Mesothelial cell of epicardium (in vitro differentiated cells): ENCODE measurements at places on chromosomes 1 and 21.

DNA sequence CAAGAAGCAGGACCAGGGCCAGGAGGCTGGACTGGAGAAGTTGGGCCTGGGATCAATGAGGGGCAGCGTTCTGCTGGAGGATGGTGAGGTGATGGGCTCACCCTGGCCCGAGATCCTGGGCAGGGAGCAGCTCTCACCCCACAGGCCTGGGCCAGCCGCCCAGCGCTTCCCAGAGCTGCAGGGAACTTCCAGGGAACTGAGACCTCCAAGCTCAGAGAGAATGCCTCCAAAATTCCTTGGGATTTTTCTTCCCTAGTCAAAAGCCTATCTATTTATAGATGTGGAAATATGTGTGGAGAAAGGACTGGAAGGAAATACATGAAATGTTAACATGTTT, 121.2 kb downstream of the SPSB1 start:
- peak overlapping the region; percentile 84 for H3K27ac ChIP-seq
- H3K4me3 ChIP-seq: no peak overlapping the region
- DNase-seq: no peak

- peak overlapping the region; percentile 84 for H3K4me3 ChIP-seq
- peaks cover 37% of the 10 kb centered on the region for H3K4me1 ChIP-seq
- H3K27me3 ChIP-seq: peaks cover 4% of the 10 kb centered on the region
- H3K27ac ChIP-seq: peak overlapping the region; percentile 62
- H3K36me3 ChIP-seq: peaks cover 3% of the 10 kb centered on the region
Measured at GRCh38 chr1:227315629-227316346, 2.5 kb downstream of the CDC42BPA start.

DNA sequence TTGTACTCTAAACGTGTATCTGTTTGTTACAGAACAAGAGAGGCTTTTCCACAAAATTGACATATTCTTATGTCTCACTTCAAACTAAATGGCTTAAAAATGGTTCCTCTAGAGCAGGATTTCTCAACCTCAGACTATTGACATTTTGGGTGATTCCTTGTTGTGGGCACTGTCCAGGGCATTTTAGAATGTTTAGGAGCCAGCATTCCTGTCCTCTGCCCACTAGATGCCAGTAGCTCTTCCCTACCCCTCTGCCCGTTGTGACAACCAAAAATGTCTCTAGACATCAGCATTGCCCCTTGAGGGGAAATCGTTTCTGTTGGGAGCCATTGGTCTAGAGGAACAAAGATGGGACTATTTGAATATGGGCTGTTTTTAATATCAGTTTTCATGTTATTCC, 17.3 kb downstream of the SMAP2 start:
- DNase-seq: no peak
- H3K27me3 ChIP-seq: no peaks in the 10 kb centered on the region
- H3K27ac ChIP-seq: no peak overlapping the region
- H3K4me3 ChIP-seq: no peak overlapping the region
- peaks cover 6% of the 10 kb centered on the region for H3K4me1 ChIP-seq

DNA sequence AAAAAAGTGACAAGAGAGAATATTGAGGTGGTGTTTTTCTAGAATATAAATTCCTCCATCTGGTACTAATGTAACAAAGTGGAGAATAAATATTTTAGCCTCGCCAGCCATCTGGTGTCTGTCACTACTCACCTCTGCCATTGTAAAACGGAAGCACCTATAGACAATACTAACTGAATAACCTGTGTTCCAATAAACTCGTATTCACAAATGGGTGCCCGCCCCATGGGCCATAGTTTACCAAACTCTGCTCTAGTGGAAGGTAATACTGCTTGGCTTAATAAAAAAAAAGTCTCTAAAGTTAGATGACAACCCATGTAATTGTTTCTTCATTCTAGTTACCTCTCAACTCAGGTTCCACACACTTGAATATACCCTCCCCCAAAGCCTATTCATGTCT, 8.1 kb downstream of the MIS18A start:
- DNase-seq: no peak
- H3K36me3 ChIP-seq: peaks cover 10% of the 10 kb centered on the region
- no peaks in the 10 kb centered on the region for H3K27me3 ChIP-seq
- H3K4me3 ChIP-seq: no peak overlapping the region
- no peaks in the 10 kb centered on the region for H3K4me1 ChIP-seq

DNA sequence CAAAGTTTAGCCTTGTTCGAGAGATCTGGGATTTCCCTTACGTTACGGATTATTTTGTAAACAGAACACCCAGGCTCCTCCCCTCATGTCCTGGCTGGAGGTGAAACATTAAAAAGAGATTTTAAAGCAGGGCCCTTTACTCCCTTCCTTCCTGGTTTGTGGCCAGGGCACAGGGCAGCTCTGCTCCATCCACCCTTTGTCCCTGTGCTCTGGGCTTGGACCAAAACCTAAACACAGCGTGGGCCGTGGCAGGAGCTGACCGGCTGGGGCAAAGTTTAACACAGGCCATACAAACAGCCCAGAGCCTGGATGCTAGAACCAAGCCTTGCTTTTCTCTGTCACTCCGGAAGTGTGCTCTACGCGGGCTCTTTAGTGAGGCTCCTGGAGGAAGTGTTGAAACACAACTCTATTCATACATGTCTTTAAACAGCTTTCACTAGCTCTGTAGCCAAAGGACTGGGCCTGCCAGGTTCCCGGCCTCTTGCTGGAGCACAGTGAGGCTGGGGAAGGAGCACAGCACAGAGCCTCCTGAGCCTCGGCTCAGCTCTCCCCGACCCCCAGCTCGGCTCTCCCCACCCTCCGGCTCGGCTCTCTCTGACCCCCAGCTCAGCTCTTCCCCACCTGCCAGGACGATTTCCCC, 84.7 kb downstream of the PDE9A start:
- peak overlapping the region; percentile 10 for H3K27ac ChIP-seq
- no peaks in the 10 kb centered on the region for H3K27me3 ChIP-seq
- H3K4me3 ChIP-seq: no peak overlapping the region

- H3K4me1 ChIP-seq: peaks cover 12% of the 10 kb centered on the region
- no peaks in the 10 kb centered on the region for H3K27me3 ChIP-seq
- no peak for DNase-seq
- H3K4me3 ChIP-seq: no peak overlapping the region
- H3K36me3 ChIP-seq: no peaks in the 10 kb centered on the region
Measured at GRCh38 chr1:82466416-82466815, 665.7 kb downstream of the ADGRL2 start.

DNA sequence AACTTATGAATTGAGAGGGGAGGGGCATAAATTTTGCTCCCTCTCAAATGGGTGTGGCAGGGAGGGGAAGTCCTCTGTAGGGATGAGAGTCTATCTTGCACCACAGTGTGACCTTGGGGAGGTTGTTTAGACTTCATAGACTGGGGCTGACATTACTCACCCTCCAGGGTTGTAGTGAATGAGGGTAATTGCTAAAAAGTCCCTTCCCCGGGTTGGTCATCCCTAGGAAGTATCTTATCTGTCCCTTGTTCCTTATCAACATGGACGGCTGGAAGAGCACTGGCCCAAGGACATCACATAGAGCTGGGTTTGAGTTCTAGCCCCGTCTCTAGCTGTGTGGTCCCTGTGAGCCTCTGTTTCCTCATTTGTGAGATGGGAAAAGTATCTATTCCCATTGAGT, 52.4 kb upstream of the SLC2A1 start:
- H3K36me3 ChIP-seq: no peaks in the 10 kb centered on the region
- no peak for DNase-seq
- no peaks in the 10 kb centered on the region for H3K27me3 ChIP-seq

DNA sequence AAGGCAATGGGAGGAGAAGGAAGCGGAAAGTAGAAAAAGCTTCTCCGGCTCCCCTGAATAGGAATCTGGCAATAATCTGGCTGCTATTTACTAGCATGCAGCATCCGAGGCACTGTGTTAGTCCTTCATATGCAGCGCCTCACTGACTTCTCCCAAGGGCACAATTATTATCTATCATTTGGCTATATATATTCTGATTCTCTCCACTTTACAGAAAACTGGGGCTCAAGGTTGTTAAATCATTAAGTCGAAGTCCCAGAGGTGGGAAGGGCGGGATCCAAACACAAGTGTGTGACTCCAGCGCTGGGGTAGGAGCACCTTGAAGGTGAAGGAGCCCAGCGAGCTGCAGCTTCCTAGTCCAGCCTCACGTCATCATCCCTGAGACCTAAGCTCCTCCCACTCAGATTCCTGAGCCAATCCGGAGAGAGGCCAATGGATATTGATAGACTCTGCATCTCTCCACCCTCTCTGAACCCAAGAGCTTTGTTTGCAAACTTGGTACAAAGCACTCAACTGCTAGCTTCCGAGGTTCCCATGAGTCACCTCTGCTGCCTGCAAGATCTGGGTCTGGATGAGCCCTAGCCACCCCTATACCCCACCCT, 16.6 kb upstream of the EYA3 start:
- no peaks in the 10 kb centered on the region for H3K27me3 ChIP-seq
- DNase-seq: no peak
- no peaks in the 10 kb centered on the region for H3K36me3 ChIP-seq
- peak overlapping the region; percentile 66 for H3K4me3 ChIP-seq
- H3K4me1 ChIP-seq: peaks cover 7% of the 10 kb centered on the region

GRCh38 chr1:100107696-100108095, 25.0 kb downstream of the SASS6 start:
- H3K4me1 ChIP-seq: no peaks in the 10 kb centered on the region
- H3K36me3 ChIP-seq: peaks cover 11% of the 10 kb centered on the region
- H3K27me3 ChIP-seq: no peaks in the 10 kb centered on the region
- no peak overlapping the region for H3K27ac ChIP-seq
- H3K4me3 ChIP-seq: no peak overlapping the region
- DNase-seq: no peak

DNA sequence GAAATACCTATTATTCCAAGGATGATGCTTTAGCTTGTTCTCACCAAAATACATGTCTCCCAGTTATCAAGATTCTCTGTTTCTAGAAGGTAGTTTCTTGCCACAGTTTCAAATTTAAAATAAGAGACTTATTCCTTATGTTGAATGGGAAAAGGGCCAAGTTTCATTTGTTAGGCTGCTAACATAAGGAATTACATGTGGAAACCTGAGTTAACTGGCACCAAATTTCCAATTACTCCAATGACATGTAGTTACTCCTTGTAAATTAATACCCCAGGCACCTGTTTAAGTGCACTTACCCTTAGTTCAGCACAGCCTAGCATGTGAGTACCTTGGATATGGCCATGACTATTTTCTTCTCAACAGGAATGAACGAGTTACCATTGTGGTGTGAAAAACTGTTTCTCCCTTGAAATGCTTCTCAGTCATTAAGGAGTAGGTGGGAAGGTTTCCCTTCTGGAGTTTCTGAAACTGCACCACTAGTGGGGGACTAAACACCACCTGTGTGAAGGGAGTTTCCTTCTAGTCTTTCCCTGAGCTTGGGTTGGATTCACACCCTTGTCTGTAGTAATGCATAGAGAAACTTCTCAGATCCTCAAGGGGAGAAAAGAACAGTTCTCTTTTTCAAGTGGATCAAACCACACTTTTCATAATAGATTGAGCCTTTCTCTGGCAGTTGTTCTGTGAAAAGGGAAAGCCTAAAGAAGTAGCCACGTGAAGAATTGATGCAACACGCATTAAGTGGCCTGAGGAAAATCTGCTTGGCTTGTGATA, 32.3 kb upstream of the LRRC8C start:
- no peak overlapping the region for H3K4me3 ChIP-seq
- H3K36me3 ChIP-seq: no peaks in the 10 kb centered on the region
- DNase-seq: no peak

DNA sequence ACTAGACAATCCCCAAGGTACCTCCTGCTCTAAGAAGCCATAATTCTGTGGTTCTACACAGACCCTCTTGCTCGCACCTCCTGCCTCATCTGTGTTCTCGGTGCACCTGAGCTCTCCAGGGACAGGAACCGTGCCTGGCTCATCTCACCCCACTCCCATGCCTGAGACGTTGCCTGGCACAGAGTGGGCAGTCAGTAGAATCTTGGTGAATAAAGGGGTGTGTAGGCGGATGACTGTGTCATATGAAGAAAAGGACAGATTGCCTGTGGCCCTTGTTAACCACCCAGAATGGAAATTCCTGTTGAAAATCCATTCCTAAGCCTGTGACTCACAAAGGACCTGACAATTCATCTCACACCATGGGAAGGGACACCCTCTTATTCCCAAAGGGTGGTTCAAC, 92.9 kb downstream of the KCNN3 start:
- H3K4me1 ChIP-seq: peaks cover 1% of the 10 kb centered on the region
- no peak overlapping the region for H3K27ac ChIP-seq
- H3K4me3 ChIP-seq: no peak overlapping the region
- no peak for DNase-seq
- H3K27me3 ChIP-seq: peaks cover 20% of the 10 kb centered on the region
- H3K36me3 ChIP-seq: no peaks in the 10 kb centered on the region

GRCh38 chr1:172917972-172918371, 132.8 kb downstream of the TNFSF18 start:
- no peaks in the 10 kb centered on the region for H3K27me3 ChIP-seq
- no peak for DNase-seq
- peaks cover 22% of the 10 kb centered on the region for H3K4me1 ChIP-seq
- no peak overlapping the region for H3K27ac ChIP-seq
- peaks cover 8% of the 10 kb centered on the region for H3K36me3 ChIP-seq
- H3K4me3 ChIP-seq: no peak overlapping the region

GRCh38 chr21:31909153-31910073, 36.6 kb downstream of the HUNK start:
- H3K27ac ChIP-seq: peak overlapping the region; percentile 92
- H3K36me3 ChIP-seq: no peaks in the 10 kb centered on the region
- H3K4me3 ChIP-seq: peak overlapping the region; percentile 22
- DNase-seq: no peak
- peaks cover 90% of the 10 kb centered on the region for H3K4me1 ChIP-seq
- H3K27me3 ChIP-seq: no peaks in the 10 kb centered on the region

GRCh38 chr1:41341772-41342562, 19.3 kb upstream of the FOXO6 start:
- DNase-seq: peak; percentile 35
- H3K4me3 ChIP-seq: no peak overlapping the region
- H3K27me3 ChIP-seq: no peaks in the 10 kb centered on the region
- H3K27ac ChIP-seq: no peak overlapping the region
- peaks cover 3% of the 10 kb centered on the region for H3K36me3 ChIP-seq

DNA sequence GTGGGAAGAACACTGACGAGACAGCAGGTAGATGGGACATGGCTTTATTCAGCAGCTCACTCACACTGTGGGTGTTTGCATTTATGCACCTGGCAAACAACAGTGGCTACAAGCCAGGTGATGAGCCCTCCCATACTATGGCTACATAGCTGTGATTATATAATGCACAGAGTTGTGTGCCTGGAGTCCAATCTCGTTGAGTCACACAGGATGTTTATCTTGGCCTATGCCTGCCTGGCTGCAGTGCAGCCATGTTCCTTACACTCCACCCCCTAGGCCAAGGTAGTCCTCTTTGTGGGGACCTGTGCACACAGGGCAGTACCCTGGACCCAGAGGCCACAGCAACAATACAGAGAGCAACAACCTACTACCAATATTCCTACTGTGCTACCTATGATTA, 1643.8 kb downstream of the MRPL39 start:
- DNase-seq: no peak
- no peaks in the 10 kb centered on the region for H3K27me3 ChIP-seq
- H3K36me3 ChIP-seq: no peaks in the 10 kb centered on the region
- H3K4me3 ChIP-seq: no peak overlapping the region
- H3K27ac ChIP-seq: no peak overlapping the region
